ENCODE measurements at places on chromosomes 5 and 9.

- peak; percentile 61 for DNase-seq
These were observed 339.5 kb downstream of the BNC2 start for GRCh38 chr9:16530669-16531642.

DNA sequence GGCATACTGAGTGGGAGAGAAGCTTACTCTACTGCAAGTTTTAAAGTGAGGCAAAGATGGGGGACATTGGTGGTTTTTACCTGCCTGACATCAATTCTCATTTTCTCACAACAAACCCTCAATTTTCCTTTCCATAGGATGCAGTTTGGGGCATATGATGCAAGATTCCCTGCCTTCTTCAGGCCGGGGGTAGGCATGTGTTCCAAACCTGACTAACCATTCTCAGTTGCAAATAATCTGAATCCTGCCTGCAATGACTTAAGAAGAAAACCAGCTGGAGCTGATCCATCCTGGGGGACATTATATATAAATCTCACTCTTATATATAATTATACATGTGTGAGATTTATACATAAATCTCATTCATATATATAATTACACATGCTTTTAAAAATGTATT is 223.6 kb upstream of the EFNA5 start:
- no peak for DNase-seq

- no peak for DNase-seq
These were observed 35.3 kb downstream of the OGN start for GRCh38 chr9:92369075-92369474.

DNA sequence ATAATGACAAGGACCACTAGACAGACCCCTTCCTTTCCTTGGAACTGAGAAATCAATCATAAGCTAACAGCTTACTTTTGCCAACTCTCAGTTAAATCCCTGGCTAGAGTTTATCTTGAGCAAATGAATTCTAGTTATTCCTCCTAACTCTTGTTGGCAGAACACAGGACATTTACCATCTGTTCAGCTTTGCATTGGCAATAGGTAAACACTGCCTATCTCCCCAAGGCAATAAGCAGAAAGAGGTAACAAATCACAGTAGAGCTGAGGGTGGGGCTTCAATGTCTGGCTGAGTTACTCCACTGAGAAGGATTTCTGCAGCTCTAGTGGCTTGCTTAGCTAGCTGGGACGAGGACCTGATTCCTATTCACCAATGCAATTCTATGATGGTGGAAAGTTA is 503.3 kb upstream of the GRIA1 start:
- DNase-seq = no peak

DNA sequence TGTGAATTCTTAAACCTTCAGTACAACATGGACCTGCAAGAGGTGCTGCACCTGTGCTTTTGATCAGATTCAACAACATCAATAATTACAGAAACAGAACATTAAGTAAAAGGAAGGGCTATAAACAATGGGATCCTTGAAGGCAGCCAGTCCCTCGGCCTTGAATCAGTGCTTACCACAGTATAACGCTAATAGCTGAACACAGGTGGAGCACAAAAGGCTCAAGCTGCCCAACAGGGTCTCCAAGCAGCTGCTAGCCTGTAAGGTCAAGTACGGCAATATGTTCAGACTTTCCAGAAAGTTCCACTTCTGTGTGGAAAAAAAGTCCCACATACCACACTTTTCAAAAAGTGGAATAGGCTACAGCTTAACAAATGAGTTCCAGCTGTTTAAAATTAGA is 61.9 kb upstream of the ITGA1 start:
- DNase-seq = no peak

DNA sequence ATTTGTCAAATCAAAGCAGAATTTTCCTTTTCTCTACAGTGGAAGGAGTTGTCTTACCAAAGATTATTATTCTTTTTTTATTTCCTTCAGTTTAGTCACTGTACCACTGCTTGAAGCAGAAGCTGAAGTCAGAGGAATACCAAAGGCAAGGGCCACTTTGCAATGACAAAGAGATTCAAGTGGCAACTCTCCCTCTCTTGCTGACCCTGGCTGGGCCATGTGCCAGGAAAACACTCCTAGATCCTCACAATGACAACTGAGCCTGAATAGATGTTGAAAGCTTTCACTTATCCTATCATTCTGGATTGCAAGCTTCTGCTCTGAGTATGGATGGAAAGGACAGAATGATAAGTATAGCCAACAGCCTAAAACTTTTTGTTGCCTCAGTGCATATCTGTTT is 618.3 kb downstream of the NR2F1-AS1 start:
- DNase-seq = peak; percentile 22

GRCh38 chr9:73155968-73156864 is 4.6 kb downstream of the ANXA1 start:
- DNase-seq = no peak

Measured in NCI-H524 (cell line).